ENCODE measurements at places on chromosomes 5 and 9.

DNA sequence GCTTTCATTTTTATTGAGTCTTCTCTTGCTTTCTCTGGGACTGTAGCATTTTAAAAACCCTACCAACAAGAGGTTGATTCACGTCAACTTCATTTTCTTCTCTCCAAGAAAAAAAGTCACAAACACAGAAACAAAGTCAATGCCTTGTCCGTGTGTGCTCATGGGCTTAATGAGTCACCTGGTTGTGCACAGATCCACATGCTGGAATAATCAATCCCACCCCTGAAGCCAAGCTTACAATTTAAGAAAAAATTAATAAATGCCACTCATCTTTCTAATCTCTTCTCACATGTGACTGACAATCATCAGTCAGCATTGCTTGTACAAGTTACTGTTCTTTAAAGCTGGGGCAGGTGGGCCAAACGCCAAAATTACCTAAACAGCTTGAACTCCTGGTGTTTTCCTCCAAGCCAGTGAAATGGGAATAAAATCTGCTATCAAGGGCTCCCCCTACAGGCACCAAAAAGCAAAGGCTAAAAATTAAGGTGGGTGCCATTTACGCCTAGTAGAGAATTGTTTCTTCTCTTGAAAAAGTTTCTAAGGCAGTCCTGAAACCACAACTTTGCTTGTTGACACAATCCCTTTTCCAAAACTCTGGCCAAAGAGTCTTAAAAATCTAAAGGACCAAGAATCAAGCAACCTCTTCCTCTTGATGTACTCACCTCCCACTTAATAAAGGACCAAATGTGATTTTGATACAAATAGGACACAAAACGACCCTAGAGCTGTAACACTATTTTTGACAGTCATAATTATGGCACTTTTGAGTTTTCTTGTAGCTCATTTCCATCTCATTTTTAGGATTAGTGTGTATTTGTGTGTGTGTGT, 21.3 kb downstream of the TRMO start:
- no peaks in the 10 kb centered on the region for H3K4me1 ChIP-seq
- DNase-seq, result no peak
- H3K36me3 ChIP-seq, result no peaks in the 10 kb centered on the region
- H3K27ac ChIP-seq, result no peak overlapping the region

- no peak overlapping the region for H3K27ac ChIP-seq
- H3K36me3 ChIP-seq, result no peaks in the 10 kb centered on the region
- H3K4me1 ChIP-seq, result no peaks in the 10 kb centered on the region
- DNase-seq, result no peak
These were observed 158.4 kb downstream of the ERCC6L2 start for GRCh38 chr9:96033896-96034295.

DNA sequence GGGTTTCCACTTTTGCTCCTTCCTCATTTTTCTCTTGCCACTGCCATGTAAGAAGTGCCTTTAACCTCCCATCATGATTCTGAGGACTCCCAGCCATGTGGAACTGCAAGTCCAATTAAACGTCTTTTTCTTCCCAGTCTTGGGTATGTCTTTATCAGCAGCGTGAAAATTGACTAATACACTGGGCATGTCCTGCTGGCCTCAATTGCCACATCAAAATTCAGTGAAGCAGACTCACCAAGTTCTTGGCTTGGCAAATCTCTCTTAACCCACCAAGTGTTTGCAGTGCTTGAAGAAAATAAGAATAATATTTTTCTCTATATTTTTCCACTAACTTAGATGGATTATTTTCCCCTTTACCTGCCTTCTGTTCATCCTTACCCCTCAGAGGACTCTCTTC, 212.0 kb downstream of the BRINP1 start:
- H3K27me3 ChIP-seq, result no peaks in the 10 kb centered on the region
- H3K27ac ChIP-seq, result no peak overlapping the region
- DNase-seq, result no peak
- H3K4me1 ChIP-seq, result no peaks in the 10 kb centered on the region
- H3K36me3 ChIP-seq, result no peaks in the 10 kb centered on the region

DNA sequence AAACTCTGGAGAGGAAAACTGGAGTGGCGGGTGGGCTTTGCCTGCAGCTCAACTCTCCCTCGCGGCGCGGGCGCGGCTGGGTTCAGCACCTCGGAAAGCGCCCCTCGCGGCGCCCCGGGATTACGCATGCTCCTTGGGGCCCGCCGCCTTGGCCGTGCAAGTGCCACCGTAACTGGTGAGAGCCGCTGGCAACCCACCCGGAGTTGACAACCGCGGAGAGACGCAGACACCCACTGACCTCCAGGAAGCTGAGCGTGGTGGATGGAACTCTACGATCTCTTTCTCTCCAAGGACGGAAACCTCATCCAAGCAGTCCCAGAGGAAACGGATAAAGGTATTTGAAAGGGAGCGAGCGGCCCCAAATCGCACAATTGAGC, 194 bp upstream of the RXFP3 start:
- no peaks in the 10 kb centered on the region for H3K4me1 ChIP-seq
- no peak for DNase-seq
- H3K27ac ChIP-seq, result no peak overlapping the region
- peak overlapping the region; percentile 22 for H3K4me3 ChIP-seq

- no peaks in the 10 kb centered on the region for H3K4me1 ChIP-seq
- H3K27me3 ChIP-seq, result no peaks in the 10 kb centered on the region
- no peak overlapping the region for H3K4me3 ChIP-seq
- no peak for DNase-seq
These were observed 296.1 kb upstream of the DMAC1 start for GRCh38 chr9:8095672-8096086.

DNA sequence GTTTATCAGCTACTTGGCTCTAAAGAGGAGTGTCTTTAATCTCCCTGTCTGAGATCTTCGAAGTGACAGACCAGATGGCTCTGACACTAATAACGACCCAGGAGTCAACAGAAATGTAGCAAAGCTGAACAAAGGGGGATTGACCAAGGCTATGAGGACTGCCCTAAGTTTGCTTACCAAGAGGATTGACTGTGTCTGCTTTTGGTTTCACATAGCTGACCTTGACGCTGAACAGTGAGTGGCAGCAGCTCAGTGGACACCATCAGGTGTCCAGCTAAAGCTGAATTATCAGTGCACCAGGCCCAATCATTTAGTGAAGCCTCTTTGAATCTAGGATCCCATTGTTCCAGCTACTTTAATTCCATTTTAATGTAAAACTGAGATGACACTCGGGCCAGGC, 262.6 kb downstream of the COX7C start:
- no peak overlapping the region for H3K4me3 ChIP-seq
- no peaks in the 10 kb centered on the region for H3K27me3 ChIP-seq
- no peaks in the 10 kb centered on the region for H3K36me3 ChIP-seq
- peaks cover 1% of the 10 kb centered on the region for H3K4me1 ChIP-seq

GRCh38 chr9:2620919-2621721, 467 bp upstream of the VLDLR start:
- H3K4me1 ChIP-seq, result peaks cover 4% of the 10 kb centered on the region
- DNase-seq, result no peak
- no peaks in the 10 kb centered on the region for H3K27me3 ChIP-seq
- H3K27ac ChIP-seq, result no peak overlapping the region

GRCh38 chr9:90053027-90053426, 448.2 kb downstream of the GADD45G start:
- H3K27me3 ChIP-seq, result no peaks in the 10 kb centered on the region
- peak; percentile 20 for DNase-seq
- H3K4me3 ChIP-seq, result no peak overlapping the region
- no peak overlapping the region for H3K27ac ChIP-seq
- H3K36me3 ChIP-seq, result no peaks in the 10 kb centered on the region

DNA sequence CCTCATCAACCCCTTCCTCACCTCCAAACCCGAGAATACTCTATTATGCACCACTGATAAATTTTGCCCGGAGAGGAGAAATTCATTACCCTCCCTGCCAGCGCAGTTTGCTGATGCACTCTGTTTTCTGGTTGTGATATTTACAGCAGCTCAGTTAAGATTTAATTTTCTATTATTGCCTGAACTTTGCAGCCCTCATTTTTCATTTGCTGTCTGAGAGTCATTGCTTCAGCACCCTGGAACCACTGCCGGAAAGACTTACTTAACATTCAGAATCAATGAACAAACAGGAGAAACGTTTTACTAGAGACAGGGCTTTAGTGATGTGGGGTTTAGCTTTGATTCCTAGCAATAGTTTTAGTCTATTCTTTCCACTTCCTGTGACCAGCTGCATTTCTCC, 56.7 kb upstream of the MAMDC2 start:
- no peak overlapping the region for H3K4me3 ChIP-seq
- DNase-seq, result no peak
- H3K4me1 ChIP-seq, result no peaks in the 10 kb centered on the region

GRCh38 chr5:80382488-80382887, 25.4 kb upstream of the ZFYVE16 start:
- H3K4me1 ChIP-seq, result no peaks in the 10 kb centered on the region
- H3K4me3 ChIP-seq, result no peak overlapping the region
- no peak for DNase-seq

DNA sequence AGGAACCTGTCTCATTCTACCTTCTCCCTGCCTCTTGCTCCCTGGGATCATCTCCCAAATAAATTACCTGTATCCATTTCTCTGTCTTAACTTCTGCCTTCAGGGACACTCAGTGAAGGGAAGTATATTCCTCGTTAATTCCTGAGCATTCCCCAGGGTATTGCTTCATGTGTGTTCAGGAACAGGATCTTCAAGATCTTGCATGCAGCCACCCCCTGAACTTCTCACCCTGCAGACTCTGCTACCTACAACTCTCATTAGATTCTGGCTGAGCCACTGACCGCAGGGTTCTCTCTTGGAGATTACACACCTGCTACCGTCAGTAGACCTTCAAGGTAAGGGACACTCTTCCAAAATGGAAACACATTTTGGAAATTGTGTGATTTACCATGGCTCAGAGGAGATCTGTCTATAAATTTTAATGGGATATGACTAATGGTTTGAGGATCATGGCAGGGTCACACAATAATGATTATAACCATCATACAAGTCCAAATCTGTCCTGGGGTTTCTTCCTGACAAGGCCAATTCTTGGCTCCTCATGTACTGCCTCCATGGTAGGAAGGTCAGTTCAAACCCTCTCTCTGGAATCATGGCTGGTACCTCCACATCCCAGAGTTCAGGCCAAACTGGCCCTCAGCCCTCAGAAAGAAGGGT, 38.9 kb upstream of the UGCG start:
- no peaks in the 10 kb centered on the region for H3K4me1 ChIP-seq
- no peak overlapping the region for H3K27ac ChIP-seq
- H3K36me3 ChIP-seq, result no peaks in the 10 kb centered on the region
- no peak overlapping the region for H3K4me3 ChIP-seq
- no peaks in the 10 kb centered on the region for H3K27me3 ChIP-seq
- DNase-seq, result no peak

GRCh38 chr5:147381555-147381954, 128.3 kb downstream of the DPYSL3 start:
- no peaks in the 10 kb centered on the region for H3K27me3 ChIP-seq
- H3K27ac ChIP-seq, result no peak overlapping the region
- DNase-seq, result no peak
- H3K4me1 ChIP-seq, result peaks cover 3% of the 10 kb centered on the region
- H3K4me3 ChIP-seq, result no peak overlapping the region
- no peaks in the 10 kb centered on the region for H3K36me3 ChIP-seq

DNA sequence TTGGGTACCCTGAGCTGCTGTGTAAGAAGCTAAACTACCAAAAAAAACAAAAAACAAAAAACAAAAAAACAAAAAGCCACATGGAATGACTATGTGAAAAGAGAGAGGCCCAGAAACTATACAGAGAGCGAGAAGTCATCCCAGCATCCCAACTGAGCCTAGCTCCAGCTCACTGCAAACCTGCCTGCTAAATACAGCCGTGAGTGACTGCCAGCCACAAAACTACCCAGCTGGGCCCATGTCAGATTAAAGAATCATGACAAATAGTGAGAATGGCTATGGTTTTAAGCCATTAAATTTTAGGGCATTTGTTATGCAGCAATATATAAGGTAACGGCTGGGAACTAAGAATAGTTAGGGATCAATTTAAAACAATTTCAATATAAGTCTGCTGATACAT, 335.1 kb upstream of the PDE4D start:
- no peaks in the 10 kb centered on the region for H3K36me3 ChIP-seq
- H3K4me3 ChIP-seq, result no peak overlapping the region
- no peak overlapping the region for H3K27ac ChIP-seq
- H3K27me3 ChIP-seq, result no peaks in the 10 kb centered on the region
- no peak for DNase-seq
- H3K4me1 ChIP-seq, result no peaks in the 10 kb centered on the region

- no peaks in the 10 kb centered on the region for H3K27me3 ChIP-seq
- H3K27ac ChIP-seq, result no peak overlapping the region
- no peak for DNase-seq
- H3K36me3 ChIP-seq, result no peaks in the 10 kb centered on the region
These were observed 286.5 kb downstream of the ZNF608 start for GRCh38 chr5:124459984-124460383.

GRCh38 chr9:91210318-91210717, 151.4 kb downstream of the AUH start:
- H3K27me3 ChIP-seq, result no peaks in the 10 kb centered on the region
- no peak overlapping the region for H3K4me3 ChIP-seq
- H3K4me1 ChIP-seq, result no peaks in the 10 kb centered on the region
- H3K36me3 ChIP-seq, result no peaks in the 10 kb centered on the region
- H3K27ac ChIP-seq, result no peak overlapping the region

- H3K36me3 ChIP-seq, result no peaks in the 10 kb centered on the region
- DNase-seq, result no peak
- H3K4me1 ChIP-seq, result 0 out of 2 replicates have a peak, but pooled peaks cover 2% of the 10 kb centered on the region
These were observed 183.7 kb downstream of the ZNF462 start for GRCh38 chr9:107046692-107047091.

GRCh38 chr9:107653263-107653821, 163.8 kb upstream of the KLF4 start:
- H3K27me3 ChIP-seq, result no peaks in the 10 kb centered on the region
- no peak for DNase-seq
- no peak overlapping the region for H3K27ac ChIP-seq
- H3K36me3 ChIP-seq, result no peaks in the 10 kb centered on the region

GRCh38 chr5:177439518-177440053, 7.0 kb upstream of the PRR7 start:
- H3K27me3 ChIP-seq, result no peaks in the 10 kb centered on the region
- H3K4me1 ChIP-seq, result 0 out of 2 replicates have a peak, but pooled peaks cover 2% of the 10 kb centered on the region
- H3K36me3 ChIP-seq, result peaks cover 21% of the 10 kb centered on the region
- no peak overlapping the region for H3K4me3 ChIP-seq

GRCh38 chr9:80437091-80437640, 865.4 kb downstream of the TLE4 start:
- DNase-seq, result no peak
- H3K36me3 ChIP-seq, result no peaks in the 10 kb centered on the region
- H3K27ac ChIP-seq, result no peak overlapping the region
- no peak overlapping the region for H3K4me3 ChIP-seq
- H3K27me3 ChIP-seq, result no peaks in the 10 kb centered on the region

DNA sequence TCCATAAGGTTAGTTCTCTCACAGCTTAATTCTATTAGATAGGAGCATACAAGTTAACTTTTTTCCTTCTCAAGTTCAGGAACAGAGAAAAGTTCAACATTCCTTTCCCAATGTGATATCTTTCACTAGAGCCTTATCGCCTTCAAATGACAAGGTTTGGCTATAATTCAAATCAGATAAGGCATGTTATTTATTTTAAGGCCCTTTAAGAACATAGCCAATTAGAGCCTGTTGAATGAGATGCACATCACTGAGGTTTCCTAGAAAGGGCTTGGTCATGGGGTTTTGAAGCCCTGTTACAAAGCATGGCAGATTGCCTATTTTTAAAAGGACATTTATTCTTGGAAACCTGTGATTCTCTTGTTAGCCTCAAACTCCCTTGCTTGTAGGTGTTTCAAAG, 123.4 kb downstream of the BASP1 start:
- no peak overlapping the region for H3K27ac ChIP-seq
- no peak overlapping the region for H3K4me3 ChIP-seq
- no peaks in the 10 kb centered on the region for H3K36me3 ChIP-seq
- H3K4me1 ChIP-seq, result no peaks in the 10 kb centered on the region

- H3K4me1 ChIP-seq, result peaks cover 2% of the 10 kb centered on the region
- DNase-seq, result no peak
- no peaks in the 10 kb centered on the region for H3K36me3 ChIP-seq
- H3K4me3 ChIP-seq, result no peak overlapping the region
- H3K27me3 ChIP-seq, result no peaks in the 10 kb centered on the region
These were observed 357.8 kb downstream of the TMEM167A start for GRCh38 chr5:82719368-82719767.

All from iPS DF 6.9 (cell line).